ENCODE measurements at places on chromosomes 2 and 18.

DNA sequence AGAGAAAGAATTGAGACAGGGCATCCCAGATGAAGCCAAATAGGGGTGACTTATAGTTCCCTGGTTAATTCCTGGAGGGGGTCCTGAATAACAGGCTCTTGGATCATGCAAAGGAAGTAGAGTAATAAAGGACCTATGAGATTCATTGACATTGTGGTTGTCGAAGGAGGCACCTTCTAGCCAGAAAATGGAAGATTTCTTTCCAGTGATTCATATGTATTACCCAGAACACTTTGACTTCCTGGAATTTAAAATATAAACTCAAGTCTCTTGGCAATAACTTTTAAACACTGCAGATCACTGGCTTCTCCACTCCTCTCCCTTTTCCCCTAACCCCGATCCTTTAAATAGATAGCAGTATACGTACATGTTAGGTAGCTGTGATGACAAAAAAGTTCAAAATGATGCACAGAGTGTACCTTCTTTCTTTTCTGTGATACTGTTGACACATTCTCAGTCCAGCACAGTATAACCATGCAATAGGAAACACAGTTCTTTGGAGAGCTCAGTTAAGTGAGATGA, 211.8 kb downstream of the LTBP1 start:
- DNase-seq, result no peak

DNA sequence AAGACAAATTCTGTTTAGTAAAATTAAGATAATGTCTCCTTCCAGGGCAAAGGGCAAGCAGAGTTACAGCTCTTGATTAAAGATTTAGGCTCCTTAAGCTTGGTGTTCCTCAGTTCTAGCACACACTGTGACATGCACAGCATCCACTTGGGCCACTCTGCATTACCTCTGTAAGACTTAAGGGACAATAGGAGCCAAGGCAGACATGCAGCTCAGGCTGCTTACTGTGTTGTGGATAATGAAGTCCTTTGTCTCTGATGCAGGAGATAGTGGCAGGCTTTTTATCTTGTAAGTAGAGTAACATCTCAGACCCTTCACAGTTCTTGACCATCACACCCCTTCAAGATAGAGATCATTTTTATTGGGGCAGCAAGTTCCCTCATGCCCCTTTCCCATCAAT, 31.2 kb downstream of the RBM45 start:
- DNase-seq, result no peak

DNA sequence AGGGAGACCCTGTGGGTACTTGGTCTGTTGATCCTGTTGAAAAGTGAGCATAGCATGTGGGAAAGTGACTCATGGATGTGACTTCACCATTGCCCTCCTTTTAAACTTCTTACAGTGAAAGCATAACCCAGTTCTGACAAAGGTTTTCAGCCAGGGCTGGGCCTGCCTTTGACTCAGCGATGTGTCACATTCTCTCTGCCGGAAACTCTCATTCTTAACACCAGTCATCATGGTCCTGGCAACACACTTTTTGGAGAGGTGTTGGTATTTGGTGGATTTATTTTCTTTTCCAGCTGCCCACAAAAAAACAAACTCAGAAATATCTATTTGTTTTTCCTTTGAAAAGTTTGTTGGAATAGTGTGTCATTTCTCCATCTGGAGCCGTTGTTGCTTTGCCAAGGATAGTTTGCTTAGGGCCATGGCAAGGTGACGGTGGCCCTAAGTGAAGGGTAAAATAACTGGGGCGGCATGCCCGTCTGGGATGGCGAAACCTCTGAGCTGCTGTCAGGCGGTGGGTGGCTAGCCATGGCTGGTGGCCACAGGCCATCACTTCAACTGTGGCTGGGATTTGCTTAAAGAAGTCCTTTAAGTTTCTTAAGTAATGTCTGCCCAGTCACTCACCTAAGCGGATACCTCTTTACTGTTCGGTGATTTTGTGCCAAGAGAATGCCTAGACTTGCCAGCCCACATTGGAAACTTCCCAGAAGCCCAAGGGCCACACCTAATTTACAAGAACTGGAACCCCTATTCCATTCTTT, 123.3 kb downstream of the LTBP1 start:
- DNase-seq, result no peak

DNA sequence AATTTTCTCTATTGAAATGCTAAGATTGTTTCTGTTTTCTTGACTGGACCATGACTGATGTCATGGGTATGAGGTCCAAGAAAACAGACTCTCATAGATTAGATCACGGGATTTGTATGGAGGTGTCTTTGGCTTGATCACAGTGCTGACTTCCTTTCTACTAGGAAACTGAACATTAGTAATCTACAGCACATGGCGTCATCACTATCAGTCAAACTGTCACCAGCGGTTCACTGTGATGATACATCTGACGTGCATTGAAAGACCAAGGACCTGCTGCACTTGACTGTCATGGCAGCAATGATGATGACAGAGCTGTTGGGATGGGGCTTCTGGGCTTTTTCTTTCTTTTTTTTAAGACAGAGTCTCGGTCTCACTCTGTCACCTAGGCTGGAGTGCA, 28.2 kb upstream of the IMPA2 start:
- no peak for DNase-seq

GRCh38 chr18:32920796-32921787, 148.3 kb upstream of the KLHL14 start:
- no peak for DNase-seq

DNA sequence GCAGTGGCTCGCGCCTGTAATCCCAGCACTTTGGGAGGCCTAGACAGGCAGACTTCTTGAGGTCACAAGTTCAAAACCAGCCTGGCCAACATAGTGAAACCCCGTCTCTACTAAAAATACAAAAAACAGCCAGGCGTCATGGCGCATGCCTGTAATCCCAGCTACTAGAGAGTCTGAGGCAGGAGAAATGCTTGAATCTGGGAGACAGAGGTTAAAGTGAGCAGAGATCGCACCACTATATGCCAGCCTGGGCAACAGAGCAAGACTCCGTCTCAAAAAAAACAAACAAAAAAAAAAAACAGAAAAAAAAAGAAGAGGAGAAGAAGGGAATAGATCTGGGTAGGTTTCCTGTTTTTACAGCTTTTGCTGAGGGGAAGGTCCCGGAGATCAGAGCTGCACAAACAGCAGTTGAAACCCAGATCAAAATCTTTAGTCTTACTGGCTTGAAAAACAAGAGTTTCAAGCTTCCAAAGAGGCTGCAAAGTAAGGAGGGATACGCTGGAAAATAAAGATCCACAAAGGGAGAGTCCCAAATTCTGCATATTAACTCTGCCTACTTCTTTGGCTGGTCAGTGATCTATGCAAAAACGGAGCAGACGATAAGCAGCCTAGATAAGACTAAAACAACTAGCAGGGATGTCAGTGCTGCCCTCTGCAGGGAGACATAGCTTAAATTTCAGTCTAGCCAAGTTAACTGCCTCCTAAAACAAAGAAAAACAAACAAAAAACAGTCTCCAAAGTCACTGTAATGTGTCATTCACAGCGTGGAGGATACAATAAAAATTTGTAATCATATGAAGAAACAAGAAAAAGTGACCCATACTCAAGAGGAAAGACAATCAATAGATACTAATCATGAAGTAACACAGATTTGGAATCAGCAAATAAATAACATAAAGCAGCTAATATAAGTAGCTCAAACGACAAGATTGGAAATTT, 74.1 kb downstream of the TLK1 start:
- DNase-seq, result peak; percentile 49

- DNase-seq, result no peak
These were observed 1.6 kb downstream of the CDH2 start for GRCh38 chr18:28175150-28175929.

GRCh38 chr2:191878548-191879279, 31.8 kb upstream of the CAVIN2 start:
- DNase-seq, result no peak

- no peak for DNase-seq
These were observed 17.1 kb downstream of the SNRPD1 start for GRCh38 chr18:21629089-21629832.

GRCh38 chr2:165847001-165847400, 53.0 kb upstream of the GALNT3 start:
- DNase-seq, result no peak

- no peak for DNase-seq
These were observed 168.3 kb downstream of the OTX1 start for GRCh38 chr2:63218800-63219526.
